ENCODE measurements at places on chromosomes 7 and 10.

- DNase-seq, result no peak
These were observed 19.1 kb downstream of the ADAM12 start for GRCh38 chr10:126369125-126369710.

DNA sequence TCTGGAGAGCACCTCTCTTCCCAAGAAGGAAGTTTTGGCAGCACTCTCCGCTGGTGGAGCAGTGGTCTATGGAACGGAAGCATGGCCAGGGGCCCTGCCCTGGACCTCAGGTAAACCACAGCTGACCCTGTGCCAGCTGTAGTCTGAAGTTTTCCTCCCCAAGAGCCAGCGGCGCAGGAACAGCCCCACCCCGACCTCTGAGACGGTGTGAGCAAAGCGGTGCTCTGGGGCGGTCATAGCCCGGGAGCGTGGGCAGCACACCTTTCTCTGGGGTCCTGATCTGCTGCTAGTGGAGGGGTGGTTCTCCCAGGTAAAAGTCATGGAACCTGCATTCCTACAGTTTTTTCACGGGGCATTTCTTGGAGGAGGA is 52.6 kb downstream of the TSPAN15 start:
- no peak for DNase-seq

DNA sequence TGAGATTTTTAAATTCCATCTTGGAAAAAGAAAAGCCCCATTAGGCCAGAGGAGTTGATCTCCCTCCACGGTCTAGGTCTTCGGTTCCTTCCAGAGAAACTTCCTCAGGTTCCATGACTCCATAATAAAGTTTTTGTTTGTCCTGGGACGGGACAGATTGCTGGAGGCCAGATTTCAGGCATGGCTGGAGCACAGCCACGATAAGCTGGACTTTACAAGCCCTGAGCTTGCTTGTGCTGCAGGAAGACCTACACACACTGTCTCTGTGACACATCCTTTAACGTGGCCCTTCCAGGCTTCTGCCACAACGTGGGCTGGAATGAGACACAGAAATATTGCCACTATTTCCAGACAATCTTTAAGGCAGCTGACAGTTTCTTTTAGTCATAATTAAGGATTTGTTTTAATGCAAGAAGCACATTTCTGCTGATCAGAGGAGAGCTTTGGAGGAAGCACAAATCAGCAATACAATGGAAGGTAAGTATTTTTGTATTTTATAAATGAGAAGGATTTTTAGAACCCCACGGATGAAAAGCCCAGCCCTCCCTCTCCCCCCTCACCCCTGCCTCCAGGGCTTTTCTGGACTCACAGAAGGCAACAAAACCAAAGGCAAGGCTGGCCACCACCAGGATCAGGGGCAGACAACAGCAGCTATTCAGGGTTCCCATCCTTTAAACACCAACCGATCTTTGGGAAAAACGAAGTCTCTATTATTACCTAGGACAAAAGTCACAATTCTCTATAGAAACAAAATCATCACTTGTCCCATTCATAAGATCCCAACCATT is 6.5 kb downstream of the CTBP2 start:
- DNase-seq, result peak; percentile 43

- no peak for DNase-seq
These were observed 136.9 kb upstream of the CDK6 start for GRCh38 chr7:92973293-92973731.

GRCh38 chr10:97659589-97659988 is 19.1 kb downstream of the PI4K2A start:
- no peak for DNase-seq

Data from suppressor macrophage treated with lipopolysaccharide for 1 hour (primary cell).